ENCODE measurements at places on chromosomes 11 and 22. TPM values are rescaled to one million over a fixed set of nuclear protein-coding genes. Genes with fewer than 3 reads are reported as not detected.

GRCh38 chr22:28948424-28948823, 65.1 kb downstream of the ZNRF3 start:
- no peaks in the 10 kb centered on the region for H3K4me1 ChIP-seq
- H3K36me3 ChIP-seq, result peaks cover 12% of the 10 kb centered on the region
- DNase-seq, result no peak
- H3K4me3 ChIP-seq, result no peak overlapping the region

DNA sequence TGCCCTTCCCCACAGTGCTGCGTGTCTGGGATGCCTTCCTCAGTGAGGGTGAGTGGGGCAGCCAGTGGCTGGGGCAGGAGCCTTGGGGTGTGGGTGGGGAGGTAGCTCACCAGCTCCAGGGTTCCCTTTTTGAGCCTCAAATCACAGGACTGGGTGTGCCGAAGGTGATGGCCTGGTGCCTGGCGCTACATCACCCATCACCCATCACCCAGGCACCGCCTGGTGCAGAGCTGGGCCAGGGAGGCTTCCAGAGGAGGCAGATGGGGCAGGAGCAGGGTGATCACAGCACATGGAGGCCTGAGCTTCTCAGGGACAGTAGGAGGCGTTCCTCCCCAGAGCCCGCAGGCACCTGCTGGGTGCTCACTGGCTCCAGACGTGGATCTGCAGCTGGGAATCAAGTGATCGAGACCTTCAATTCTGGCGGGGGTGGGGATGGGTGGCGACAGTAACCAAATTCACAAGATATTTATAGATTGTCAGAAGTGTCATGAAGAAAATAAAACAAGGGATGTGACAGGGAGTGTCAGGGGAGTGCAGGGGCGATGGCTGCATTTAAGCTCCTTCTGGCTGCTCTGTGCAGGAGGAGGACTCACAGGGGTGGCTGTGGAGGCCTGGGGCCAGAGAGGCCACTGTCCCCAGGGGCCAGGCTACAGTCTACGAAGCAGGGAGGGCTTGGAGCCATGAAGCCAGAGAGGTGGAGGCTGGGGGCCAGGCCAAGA, 3.2 kb downstream of the TBC1D10C start:
- peaks cover 71% of the 10 kb centered on the region for H3K4me1 ChIP-seq
- DNase-seq, result peak; percentile 61
- peak overlapping the region; percentile 85 for H3K4me3 ChIP-seq
- no peaks in the 10 kb centered on the region for H3K27me3 ChIP-seq
- H3K36me3 ChIP-seq, result peaks cover 43% of the 10 kb centered on the region
- peak overlapping the region; percentile 87 for H3K27ac ChIP-seq

DNA sequence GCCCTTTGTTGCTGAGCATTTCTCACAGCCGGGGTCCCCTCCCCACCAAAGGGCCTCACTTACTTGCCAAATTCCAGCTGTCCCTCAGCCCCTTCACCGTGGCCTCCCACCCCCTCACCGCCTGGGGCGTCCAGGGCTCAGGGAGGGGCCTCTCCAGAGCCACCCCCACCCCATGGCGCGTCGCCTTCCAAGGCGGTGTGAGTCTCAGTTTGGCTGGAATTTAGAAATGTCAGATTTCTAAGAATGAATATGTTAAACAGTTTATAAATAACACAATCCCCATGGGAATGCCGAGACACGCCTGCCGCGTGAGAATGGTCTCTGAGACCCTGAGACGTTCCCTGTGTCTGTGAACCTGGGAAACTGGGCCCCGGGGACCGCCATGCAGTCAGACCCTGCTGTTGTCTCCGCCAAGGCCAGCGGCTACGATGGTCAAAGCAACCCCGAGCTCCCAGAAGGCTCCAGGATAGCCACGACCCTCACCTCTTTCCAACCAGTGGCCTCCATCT, 28.9 kb downstream of the CELSR1 start:
- no peak overlapping the region for H3K4me3 ChIP-seq
- no peak for DNase-seq
- H3K36me3 ChIP-seq, result no peaks in the 10 kb centered on the region

GRCh38 chr11:73971175-73971719, 11.4 kb downstream of the UCP2 start:
- H3K36me3 ChIP-seq, result peaks cover 22% of the 10 kb centered on the region
- H3K4me1 ChIP-seq, result peaks cover 83% of the 10 kb centered on the region
- H3K4me3 ChIP-seq, result no peak overlapping the region
- no peaks in the 10 kb centered on the region for H3K27me3 ChIP-seq

DNA sequence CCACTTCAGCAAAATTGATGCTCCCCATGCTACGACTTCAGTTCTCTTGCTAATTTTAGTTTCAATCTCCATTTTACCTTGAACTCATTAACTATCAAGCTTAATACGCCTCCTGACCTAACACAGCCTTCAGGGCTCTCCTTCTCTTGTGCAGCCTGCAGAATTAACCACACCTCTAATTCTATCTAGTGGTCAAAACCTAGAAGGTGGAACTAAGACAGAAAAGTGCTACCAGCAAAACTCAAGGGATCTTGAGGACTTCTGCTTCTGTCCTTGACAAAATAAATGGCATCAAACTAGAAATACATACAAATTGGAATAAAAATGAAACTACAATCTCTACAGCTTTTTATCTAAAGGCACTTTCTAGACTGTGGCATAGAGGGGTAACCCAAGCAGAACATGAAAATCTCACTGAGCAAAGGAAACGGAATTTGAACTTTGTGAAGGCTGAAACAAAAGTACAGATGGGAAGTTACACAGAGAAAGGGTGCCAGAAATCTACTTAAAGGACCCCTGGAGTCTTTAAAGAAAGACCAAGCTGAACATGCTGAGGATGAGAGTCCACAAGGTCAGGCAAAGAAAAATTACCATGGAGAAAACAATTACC, 10.7 kb downstream of the CWF19L2 start:
- peaks cover 27% of the 10 kb centered on the region for H3K4me1 ChIP-seq
- no peaks in the 10 kb centered on the region for H3K27me3 ChIP-seq

GRCh38 chr11:64851831-64852351, 7.4 kb upstream of the CDC42BPG start:
- peak; percentile 44 for DNase-seq
- H3K4me1 ChIP-seq, result peaks cover 91% of the 10 kb centered on the region
- H3K27me3 ChIP-seq, result no peaks in the 10 kb centered on the region
- peak overlapping the region; percentile 76 for H3K27ac ChIP-seq

JRKL gene
- total RNA-seq, result 15.7 TPM

OR51M1 gene
- not detected for total RNA-seq

CDC42BPG gene
- 0.28 TPM for total RNA-seq

OR5A1 gene
- not detected for total RNA-seq

Measured in activated CD4-positive, alpha-beta T cell treated with anti-CD3 and anti-CD28 coated beads for 36 hours (primary cell).